ENCODE measurements at places on chromosomes 3 and 15.

DNA sequence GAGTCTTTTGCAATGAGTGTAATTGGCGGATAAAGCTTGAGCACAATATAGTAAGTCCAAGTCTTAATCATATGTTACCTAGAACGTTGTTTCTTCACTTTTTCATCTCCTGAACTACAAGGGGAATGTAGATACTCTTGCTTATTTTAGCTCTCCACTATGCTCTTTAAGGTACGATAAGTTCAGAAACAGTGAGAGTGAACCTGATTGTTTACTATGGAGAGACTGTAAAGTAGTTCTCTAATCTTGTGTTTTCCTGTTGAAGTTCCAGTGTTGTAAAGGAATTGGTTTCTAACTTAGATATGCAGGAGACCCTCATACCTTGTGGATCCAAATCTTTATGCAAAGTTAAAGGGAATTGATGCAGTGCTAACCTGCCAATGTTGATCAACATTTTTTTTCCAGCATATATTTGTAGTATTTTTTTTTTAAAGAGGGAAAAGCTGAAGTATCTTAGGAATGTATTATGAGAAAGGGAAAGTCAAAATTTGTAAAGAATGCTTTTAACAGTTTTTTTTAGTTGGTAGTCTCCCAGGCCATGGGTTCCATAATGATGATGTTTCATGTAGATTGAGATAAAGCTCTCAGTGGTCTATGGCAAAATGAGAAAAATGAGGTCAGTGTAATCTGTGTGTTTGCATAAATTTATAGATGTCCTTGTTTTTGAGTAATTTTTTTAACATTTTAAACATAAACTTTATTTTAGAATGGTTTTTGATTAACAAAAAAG, 14.9 kb downstream of the ATP11B start:
- no peak for DNase-seq

- no peak for DNase-seq
Observed at GRCh38 chr3:181075098-181075497, 85.6 kb upstream of the DNAJC19 start.

- DNase-seq, result no peak
Observed at GRCh38 chr15:57356636-57357035, 19.7 kb upstream of the CGNL1 start.

- no peak for DNase-seq
Observed at GRCh38 chr15:69476704-69477473, 24.3 kb downstream of the RPLP1 start.

DNA sequence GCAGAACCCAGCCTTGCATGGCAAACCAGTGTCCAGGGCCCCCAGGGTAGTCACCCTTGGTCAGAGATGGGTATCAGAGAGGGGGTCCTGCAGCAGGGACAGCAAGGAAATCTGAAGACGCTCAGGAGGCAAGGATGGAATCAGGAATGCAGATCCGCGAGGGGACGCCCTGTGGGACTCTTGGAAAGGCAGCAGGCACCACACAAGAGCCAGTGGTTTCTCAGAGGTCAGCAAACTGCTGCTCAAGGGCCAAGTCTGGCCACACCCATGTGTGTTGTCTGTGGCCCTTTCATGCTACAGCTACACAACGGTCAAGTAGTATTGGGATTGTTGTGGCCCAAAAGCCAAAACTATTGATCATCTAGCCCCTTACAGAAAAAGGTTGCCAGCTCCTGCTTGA, 69.7 kb downstream of the ST8SIA2 start:
- DNase-seq, result no peak

- no peak for DNase-seq
Observed at GRCh38 chr15:87653646-87654045, 602.9 kb downstream of the NTRK3 start.

Data from NCI-H2171 (cell line).